ENCODE measurements at places on chromosomes 11 and 22.

DNA sequence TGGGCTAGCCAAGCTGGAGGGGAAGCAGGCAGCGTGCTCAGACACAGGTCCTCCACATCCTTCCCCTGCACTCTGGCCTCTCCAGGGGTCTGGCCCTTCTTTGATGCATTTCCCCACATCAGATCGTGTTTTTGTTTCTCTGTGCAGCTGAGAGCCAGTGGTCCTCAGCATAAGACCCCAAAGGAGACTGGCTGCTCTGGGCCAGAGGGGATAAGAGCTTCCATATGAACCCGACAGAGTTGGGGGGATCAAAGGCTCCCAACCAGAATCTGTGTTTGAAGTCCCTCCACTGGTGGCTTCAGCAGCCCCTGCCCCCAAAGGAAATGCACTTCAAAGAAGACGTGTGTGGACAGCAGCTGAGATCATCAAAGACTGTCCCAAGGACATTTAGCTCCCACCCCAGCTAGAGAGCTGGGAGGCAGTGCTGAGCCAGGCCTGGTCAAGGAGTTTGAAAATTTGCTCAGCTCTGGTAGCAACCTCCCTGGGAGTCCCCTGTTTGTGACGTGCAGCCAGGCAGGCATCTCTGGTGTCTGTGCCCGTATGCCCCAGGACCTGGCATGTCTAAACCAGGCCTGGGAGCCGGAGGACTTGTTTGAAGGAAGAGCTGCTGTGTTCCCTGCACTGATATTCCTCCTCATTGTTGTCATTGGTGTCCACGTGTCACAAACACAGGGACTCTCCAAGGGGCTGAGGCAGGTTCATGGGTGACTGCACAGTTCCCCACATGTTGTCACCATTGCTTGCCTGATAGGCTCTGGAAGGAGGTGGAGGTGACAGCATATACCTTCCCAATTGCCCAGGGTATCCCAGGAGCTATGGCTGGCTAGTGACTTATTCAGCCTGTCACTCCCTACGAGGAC lies 99.0 kb downstream of the AMOTL1 start:
- no peak for DNase-seq

- DNase-seq, result no peak
Observed at GRCh38 chr11:95024958-95025357, at the start of gene KDM4E. Gene KDM4E (plus strand): TSS chr11:95025258. CDS start chr11:95025558, 300 bp downstream.

DNA sequence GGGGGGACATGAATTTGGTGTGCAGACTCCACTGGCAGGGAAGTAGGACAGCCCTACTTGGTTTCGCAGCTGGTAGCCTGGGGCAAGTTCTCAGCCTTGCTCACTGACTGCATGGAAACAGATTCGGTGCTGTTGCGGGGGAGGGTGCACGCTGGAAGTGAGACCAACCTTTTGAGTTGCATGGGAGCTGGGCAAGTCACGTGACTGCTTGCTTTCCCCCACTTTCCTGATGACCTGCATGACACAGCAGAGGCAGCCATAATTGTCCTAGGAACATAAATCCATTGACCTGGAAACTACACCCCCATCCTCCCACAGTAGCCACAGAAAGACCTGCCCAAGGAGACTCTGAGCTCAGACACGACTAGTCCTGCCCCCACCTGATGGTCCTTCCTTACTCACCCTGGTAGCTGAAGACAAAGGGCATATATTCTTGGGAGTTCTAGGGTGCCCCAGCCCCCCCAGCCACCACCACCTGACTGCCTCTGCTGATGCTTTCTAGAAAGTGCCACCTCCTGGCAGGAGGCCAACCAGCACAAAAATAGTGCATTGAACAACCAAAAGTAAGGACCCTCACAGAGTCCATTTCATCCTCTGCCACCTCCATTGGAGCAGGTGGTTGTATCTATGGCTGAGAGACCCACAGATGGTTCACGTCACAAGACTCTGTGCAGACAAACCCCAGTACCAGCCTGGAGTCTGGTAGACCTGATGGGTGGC lies 4.1 kb upstream of the HBG2 start:
- DNase-seq, result no peak

- DNase-seq, result no peak
Observed at GRCh38 chr11:79440571-79441460, at the start of gene TENM4. Gene TENM4 (minus strand): TSS chr11:79441030. CDS start chr11:79069944, 371,086 bp downstream.

- no peak for DNase-seq
Observed at GRCh38 chr11:70865356-70865755, 387.0 kb downstream of the SHANK2 start.

DNA sequence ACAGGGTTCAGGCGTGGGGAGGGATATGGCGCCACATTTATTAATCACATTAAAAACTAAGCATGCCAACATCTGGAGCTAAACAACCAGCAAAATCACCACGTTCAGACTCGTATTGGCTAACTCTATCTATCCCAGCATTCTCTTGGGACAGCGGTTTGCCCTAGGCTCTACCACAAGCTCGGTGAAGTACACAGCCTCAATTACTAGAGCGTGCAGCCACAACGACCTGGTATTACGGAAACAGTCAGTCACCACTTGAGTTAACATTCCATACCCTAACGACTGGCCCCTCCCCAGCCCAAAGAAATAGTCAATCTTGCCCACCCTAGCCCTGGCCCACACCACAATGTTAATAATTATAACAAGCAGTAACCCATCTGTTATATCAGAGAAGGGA lies 32.1 kb downstream of the APOL5 start:
- DNase-seq, result no peak
